ENCODE measurements at places on chromosomes 1 and 21.

- no peak for DNase-seq
Observed at GRCh38 chr1:248686815-248687214, 15.8 kb downstream of the OR14I1 start.

- no peak for DNase-seq
Observed at GRCh38 chr1:193657552-193657951, 471.1 kb upstream of the B3GALT2 start.

- DNase-seq, result peak; percentile 78
Observed at GRCh38 chr1:58896246-58897183, 112.7 kb upstream of the JUN start.

DNA sequence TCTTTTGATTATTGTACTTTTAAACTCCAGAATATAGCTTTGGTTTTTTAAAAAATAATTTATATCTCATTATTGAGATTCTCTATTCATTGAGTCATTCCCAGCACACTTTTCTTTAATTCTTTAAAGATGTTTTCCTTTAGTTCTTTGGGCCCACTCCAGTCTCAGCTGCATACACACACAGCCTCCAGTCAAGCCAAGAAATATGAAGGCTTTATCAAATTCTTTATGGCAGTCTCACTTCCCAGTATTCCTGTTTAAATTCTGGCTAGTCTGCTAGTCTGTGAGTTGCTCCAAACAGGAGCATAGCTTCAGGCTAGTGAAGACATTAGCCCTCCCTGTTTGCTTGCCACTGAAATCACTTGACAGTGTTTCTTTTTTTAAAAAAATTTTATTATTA lies 61.2 kb downstream of the CRP start:
- no peak for DNase-seq

GRCh38 chr21:17829472-17829871 lies 10.3 kb upstream of the C21orf91 start:
- no peak for DNase-seq

GRCh38 chr1:206651014-206651413 lies 15.7 kb downstream of the DYRK3 start:
- no peak for DNase-seq

GRCh38 chr1:158516966-158517365 lies 37.2 kb downstream of the OR6Y1 start:
- DNase-seq, result no peak

GRCh38 chr1:25614501-25615171 lies 2.0 kb upstream of the MAN1C1 start:
- no peak for DNase-seq

- peak; percentile 10 for DNase-seq
Observed at GRCh38 chr21:30758306-30758705, 3.1 kb upstream of the KRTAP21-1 start.

DNA sequence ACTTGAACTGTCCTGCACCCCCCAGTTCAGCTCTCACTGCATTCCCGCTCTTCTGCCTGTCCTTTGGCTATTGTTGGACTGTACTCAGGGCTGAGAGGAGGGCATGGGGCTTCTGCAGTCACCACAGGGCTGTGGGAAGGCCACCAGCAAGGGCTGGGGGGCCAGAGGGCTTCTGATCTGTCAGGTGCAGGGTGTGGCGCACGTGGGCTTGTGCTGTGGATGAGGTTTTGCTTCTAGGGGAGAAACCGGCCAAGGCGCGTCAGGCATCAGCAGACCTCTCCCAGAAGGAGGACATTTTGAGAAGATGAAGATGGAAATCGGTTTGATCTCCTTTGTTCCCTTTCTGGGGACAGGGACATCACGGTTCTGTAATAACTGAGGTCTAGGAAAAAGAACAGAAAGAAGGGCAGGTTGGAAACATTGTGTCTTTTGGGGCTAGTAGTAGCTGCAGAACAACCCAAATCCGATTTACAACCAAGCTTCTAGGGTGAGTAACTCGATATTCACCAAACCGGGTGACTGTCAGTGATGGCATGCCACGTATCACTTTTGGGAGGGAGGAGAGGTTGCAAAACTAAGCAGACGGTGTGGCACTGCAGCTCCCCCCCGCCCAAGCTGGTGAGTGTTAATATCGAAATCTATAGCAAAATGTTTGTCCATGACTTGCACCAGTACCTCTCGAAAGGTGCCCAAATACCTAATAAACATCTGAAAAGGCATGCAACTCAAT lies 40.9 kb downstream of the AGPAT3 start:
- DNase-seq, result no peak

GRCh38 chr1:170078610-170079189 lies 4.2 kb upstream of the KIFAP3 start:
- no peak for DNase-seq

- DNase-seq, result no peak
Observed at GRCh38 chr1:40932006-40932405, 47.5 kb upstream of the CTPS1 start.

- DNase-seq, result peak; percentile 5
Observed at GRCh38 chr1:113320972-113321680, 69.2 kb upstream of the MAGI3 start.

DNA sequence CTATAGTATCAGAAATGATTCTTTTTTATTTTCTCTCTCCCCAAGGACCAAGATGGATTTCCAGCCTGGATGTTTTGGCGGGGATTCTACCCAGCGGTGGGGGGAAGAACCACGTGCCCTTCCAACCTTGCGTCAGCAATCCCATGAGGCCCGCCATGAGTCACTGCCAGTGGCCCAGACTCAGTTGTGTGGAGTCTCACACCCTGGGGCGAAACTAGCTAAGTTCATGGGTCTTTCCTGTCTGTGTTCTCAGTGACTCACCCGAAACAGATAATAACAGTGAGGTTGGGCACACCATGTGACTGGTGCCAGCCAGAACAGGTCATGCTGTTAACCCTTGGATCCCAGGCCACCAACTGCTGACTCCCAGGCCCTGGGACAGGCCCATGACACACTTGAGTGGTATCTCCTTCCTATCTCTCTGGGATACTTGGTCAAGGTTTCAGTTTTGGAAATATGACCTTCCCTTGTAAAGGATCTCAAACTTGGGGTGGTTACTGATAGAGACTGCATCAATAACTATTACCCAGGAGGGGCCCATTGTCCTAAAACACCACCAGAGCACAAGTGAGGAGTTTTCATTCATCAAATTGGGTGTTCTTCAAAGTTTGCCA lies 98.0 kb upstream of the DUSP10 start:
- DNase-seq, result no peak

DNA sequence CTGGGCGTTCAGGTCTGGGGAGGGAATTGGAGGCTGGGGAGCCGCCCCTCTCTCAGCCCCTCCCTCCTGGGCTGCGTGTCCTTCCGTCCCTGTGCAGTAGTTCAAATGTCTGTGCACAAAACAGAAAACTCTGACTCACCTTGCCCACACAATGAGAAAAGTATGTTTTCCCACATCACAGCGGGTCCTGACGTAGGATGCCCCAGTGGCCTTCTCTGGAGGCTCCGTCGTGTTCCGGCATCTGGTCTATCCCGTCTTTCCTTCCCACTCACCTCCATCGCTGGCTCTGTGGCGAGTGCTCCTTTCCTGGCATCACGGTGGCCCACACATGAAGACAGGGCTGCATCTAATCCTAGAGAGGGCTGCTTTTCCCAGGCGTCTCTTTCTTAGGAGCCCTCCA lies 224.0 kb downstream of the KAZN start:
- DNase-seq, result no peak

DNA sequence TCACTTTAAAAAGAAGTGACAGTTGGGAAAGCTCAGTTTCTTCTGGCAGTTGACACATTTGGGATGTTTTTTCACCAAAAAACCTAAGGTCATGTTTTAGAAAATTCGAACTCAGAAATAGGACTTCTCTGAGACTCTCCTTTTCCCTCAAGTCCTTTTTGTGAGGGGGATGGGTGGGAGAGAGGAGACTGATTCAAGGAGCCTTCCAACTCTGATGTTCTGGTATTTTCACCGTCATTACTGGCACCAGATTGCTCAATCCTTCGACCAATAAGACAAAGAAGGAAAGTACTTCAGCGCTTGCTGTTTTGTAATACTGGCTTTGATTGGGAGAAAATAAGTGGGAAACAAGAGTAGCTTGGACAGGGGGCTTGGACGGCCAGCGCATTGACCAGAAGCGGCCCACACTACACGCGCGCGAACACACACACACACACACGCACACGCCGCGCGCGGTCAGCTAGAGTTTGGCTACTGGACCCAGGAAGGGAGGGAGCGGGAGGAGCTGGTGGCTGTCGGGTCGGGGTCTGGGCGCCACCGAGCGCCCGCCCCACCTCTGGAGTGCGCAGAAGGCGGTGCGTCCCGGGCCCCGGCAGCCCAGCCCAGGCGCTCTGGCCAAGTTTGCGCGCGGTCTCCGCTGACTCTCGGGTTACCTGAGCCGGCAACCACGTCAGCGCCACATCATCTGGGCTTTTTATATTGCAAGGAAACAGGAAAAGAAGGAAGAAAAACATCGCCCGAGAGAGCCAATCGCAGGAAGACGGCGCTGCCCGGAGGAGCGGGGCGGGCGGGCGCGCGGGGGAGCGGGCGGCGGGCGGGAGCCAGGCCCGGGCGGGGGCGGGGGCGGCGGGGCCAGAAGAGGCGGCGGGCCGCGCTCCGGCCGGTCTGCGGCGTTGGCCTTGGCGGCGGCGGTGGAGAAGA lies at the start of gene KCNK1:
KCNK1 (plus strand) TSS at position 855 of the 921 bp plus-strand sequence; CDS start at position 921, 66 bp downstream.
- DNase-seq, result peak; percentile 85

GRCh38 chr1:181175356-181175910 lies 86.9 kb downstream of the IER5 start:
- no peak for DNase-seq

GRCh38 chr1:230441183-230442029 lies 15.3 kb upstream of the PGBD5 start:
- no peak for DNase-seq

Measured in tongue (tissue), 3 donors.